ENCODE measurements at places on chromosomes 3 and 15.

GRCh38 chr15:101054116-101054515 lies 135.0 kb downstream of the LRRK1 start:
- ATAC-seq: no peak

DNA sequence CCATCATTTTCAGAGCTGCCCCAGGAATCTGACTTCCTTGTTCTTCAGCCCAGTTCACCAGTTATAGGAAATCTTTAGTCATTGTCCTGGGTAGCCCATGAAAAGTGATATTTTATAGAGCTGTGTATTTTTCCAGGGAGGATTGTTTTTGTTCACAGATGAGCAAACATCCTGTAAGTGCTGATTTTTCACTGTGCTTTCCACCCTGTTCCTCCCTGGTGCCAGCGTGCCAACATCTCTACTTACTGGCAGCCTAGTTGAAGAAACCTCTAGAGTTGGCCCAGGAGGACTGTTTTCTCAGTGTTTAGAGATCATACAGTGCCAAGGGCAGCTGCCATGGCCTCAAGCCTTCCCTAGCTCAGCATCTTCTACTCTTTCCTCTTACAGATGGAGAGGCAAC lies 41.3 kb downstream of the ST6GAL1 start:
- no peak for ATAC-seq

GRCh38 chr3:4986782-4987537 lies 7.7 kb downstream of the BHLHE40 start:
- ATAC-seq: peak; percentile 79

DNA sequence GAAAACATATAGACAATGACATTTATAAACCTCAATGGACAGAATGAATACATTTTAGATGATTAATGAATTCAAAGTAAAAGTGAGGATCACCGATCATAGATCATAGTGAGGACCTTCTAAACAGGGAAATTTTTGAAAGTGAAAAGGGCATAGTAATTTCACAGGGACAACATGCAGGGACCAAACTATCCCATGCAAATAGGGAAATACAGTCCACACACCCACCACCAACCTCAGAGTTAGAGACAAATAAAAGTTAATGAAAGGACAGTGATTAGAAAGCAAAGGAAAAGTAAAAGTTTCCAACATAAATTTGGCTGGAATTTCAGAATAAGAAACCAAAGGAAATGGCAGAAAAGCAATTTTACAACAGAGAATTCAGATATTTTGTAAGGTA lies 15.4 kb upstream of the CHRNA7 start:
- no peak for ATAC-seq

DNA sequence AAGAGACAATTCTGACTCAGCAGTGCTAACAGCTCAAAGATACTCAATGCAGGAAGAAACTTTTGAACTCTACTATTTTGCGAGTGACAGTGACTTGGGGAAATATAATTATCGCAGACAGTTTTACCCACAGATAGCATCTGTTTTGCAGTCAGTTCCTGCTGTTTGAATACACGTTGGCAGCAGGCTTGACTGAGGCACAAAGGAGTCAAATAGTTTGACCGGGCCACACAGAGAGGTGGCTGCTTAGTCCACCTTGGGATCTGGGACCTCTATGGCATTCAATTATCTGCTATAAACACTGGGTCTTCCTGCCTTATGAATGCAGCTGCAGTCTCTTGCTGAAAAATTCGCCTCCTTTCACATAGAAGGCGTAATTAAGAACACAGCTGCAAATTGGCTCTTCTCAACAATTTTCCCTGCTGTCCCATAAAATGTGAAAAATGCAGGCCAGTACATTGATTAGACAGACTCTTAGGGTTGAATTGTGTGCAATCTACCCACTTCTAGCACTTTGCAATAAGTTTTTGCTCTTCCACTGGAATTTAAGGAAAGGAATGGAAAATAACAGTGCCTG lies 56.5 kb downstream of the OTOL1 start:
- no peak for ATAC-seq

DNA sequence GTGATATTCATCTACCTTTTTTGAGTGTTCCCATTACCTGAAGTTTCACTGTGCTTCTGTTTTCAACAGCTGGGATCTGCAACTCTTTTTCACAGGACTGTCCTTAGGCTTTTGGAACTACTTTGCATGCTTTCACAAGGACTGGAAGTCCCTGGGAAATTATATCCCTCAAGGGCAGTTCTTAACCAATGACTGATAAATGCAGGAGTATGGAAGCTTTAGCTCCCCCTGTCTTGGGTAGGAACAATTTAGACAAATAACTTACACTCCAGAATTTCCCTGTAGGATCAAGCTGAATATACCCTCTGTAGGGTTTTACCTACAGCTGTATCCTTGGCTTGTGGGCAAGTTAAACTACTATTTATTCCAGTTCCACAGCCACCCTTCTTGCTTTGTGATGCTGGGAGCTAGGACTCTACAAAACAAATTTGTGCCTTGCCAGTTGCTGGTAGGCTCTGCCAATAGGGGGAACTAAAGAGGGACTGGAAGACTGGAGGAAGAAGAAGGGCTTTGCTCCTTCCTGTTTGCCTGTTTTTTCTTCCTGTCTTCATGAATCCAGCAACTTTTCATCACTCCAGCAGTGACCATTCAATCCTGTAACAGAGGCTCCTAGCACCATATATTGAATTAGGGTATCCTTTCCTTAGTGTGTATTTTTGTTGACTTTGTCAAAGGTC lies 6.8 kb upstream of the ZNF280D start:
- ATAC-seq: no peak

DNA sequence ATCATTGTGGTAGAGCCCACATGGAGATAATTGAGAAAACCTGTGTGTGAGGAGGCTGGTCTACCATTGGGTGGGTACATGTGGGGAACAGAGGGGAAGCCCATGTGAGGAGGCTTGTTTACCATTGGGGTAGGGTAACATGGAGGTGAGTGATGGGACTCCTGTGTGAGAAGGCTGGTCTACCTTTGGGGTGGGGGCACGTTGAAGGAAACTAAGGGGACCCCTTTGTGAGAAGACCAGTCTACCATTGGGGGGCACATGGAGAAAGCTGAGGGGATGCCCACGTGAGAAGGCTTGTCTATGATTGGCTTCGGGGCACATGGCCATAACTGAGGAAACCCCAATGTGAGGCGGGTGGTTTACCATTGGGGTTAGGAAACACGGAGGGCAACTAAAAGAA lies 158.5 kb downstream of the FBLN2 start:
- ATAC-seq: no peak

- no peak for ATAC-seq
These were observed 9.4 kb downstream of the TP53BP1 start for GRCh38 chr15:43483297-43484128.

DNA sequence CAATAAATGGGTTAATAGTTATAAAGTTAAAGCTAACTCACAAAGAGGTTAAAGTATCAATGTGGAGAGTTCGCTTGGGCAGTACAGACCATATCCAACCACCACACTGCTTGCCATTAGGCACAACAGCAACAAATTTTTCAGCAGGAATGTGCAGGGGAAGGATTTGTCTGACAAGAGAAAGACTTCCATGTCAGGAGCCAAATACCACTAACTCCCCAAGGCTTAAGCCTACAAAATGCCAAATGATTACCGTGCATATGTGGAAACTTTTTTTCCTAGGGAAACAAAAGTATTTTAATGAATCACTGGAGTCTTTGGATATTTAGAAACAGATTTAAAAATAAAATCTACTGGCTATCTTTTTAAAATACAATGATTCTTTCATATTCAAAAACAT lies 8.1 kb downstream of the VGLL3 start:
- ATAC-seq: no peak

- ATAC-seq: no peak
These were observed 8.4 kb upstream of the STARD5 start for GRCh38 chr15:81332326-81332725.

DNA sequence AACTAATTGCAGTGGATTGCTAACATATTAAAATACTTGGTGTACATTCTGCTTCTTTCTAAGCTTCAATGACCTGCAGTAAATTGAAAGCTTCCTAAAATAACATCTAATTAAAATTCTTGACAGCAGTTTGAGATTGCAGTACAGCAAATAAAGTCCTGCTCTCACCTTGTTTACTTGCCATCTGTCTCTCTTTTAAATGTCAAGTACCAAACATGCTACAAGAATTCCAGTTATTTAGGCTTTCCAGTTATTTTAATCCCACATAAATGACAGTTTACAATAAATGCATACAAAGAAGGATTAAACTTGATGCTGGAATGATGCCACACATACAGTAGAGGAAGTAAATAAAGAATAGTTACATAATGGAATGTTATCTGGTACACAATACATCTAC lies 33.2 kb downstream of the CBLB start:
- no peak for ATAC-seq

DNA sequence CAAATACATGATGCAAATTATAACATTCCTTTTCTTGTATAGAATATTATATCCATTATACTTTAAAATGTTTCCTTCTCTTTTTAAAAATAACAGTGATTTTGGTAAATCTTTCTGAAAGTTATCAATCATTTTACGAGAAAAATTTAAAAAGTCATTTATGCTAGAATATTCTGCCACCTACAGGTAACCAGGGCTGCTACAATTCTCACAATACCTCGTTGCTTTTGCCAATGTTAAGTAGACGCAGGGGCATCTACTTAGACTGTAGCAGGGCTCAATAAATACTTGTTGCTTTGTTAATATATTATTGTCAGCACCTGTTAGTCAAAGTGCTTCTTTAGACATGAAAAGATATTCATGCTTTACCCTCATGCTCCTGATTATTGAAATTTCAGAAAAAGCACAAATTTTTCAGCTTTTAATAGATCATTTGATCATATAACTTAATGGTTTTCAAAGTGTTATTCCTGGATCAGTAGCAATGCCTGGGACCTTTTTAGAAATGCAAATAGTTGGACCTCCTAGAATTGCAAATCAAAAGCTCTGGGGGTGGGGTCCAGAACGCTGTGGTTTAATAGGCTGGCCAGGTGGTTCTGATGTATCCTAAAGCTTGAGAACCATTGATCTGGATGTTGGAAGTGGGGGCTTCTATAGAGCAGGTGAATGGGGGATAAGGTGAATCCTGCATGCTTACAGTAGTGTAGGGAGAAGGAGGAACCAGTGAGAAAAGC lies 223.6 kb upstream of the PDZRN3 start:
- ATAC-seq: no peak

- no peak for ATAC-seq
These were observed 188.9 kb upstream of the SYNPR start for GRCh38 chr3:63089007-63089750.

DNA sequence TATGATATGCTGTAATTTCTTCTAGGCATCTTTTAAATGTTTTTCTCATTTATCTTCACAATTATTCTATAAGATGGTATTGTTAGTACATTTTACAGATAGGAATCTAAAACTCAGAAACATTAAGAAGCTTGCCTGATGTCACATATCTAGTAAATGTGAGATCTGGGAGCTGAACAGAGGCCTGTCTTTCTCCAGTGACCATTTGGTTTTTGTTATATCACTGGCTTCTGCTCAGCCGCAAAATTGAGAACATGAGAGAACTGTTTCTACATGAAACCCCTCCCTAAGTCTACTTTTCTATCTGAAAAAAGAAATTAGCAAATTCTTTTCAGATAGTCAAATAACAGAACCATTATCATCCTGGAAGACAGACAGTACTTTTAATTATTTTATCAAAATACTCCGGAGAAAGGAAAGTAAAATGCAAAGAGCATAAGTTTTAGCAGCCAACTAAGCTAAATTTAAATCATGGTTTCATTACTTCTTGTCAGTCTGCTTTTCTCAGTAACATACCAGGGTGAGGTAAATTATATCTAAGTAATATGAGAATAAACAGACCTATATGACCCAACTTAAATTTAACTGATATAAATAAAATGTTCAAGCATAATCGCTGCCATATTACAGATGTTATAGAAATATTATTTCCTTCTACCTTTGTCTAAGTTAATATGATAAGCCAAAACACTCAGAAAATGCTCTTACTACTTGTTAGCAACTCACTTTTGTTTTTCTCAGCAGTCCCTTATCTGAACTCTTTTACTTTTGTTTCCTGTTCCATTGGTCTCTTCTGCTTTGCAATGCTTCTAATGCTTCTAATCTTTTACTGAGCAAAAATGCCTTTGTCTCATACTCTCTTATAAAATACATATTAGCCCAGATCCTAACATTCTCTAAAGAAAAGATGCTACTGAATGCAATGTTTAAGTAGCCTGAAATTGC lies 68.0 kb upstream of the MBNL1 start:
- ATAC-seq: no peak

DNA sequence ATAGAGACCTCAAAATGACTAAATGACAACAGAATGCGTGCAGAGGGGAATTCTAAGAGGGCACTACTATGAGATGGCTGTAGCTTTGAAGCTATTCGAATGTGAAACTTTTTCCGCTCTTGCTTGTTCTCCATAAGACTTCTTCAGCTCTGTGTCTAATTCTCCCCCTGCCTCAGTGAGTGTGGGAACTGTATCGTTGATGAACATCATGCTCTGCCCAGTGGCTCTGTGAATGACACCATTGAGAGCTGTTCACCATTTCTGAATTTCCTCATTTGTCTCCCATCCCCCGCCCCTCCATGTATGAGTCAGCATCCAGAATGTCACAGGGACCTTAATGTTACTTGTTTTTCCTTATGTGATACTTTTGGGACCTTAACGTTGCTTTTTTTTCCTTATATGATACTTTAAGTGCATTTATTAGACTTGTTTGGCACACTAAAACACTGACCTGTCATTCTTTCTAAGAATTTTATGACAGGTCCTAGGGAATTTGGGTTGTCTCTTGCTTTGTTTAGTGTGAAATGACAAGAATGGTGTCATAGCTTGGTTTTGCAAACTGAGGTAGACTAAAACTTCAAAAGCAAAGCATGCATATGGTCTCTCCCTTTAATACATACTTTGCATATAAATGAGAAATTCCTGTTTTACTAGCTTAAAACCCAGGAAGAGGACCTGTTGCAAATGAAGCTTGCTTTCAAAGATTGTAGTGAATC lies 99.6 kb downstream of the FNDC3B start:
- peak; percentile 76 for ATAC-seq

DNA sequence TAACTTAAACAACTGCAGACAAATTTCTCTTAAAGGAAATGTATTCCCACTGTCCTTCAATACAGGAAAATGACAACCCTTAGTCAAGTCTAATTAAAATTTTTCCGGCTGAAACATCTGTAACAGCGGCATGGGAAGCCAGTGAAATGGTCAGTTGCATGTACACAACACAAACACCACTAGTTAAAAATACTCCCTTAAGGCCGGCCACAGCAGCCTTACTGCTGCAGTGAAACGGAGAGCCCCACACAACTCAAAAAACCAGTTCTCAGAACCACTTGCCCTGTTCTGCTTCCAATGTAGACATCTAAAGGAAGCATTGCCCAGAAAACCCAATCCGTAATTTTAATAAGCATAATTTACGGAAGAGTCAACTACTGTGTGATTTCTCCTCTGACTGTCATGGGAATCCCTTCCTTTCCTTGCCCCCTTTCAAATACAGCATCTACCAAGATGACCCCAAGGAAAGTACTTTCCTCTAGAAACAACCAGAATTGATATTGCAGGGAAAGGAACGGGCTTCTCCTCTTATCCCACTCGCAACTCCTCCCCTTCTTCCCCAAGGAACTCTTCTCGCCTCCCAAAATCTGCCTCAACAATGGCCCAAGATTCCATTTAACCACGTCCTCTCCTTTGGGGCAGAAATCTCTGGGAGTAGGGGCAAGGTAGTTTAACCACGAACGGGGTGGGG lies 1.6 kb downstream of the FBN1 start:
- no peak for ATAC-seq

- no peak for ATAC-seq
These were observed 41.4 kb upstream of the EIF1B start for GRCh38 chr3:40267937-40268724.

- ATAC-seq: no peak
These were observed 165.2 kb upstream of the ROPN1 start for GRCh38 chr3:124156866-124157712.

Data from activated T-helper 17 cell treated with anti-CD3 and anti-CD28 coated beads, Interleukin-2, amount 50 U/mL, for 72 hours (primary cell).